ENCODE measurements at places on chromosomes 7 and 10. TPM values are rescaled to one million over a fixed set of nuclear protein-coding genes. Genes with fewer than 3 reads are reported as not detected.

Gene EBF3
- total RNA-seq = 38.9 TPM

Gene TLX1
- total RNA-seq = not detected

Gene LBX1
- total RNA-seq = not detected

Gene ASB15
- not detected for total RNA-seq

Gene TEX36
- total RNA-seq = not detected

Gene SORCS1
- total RNA-seq = 80.5 TPM

Gene LRCH4
- 75.7 TPM for total RNA-seq

Gene BAIAP2L1
- 5.1 TPM for total RNA-seq

Gene TBXAS1
- total RNA-seq = 19.1 TPM

Gene KIAA1549
- total RNA-seq = 5.2 TPM

Gene EIF5AL1
- total RNA-seq = 0.09 TPM

Gene RPEL1
- total RNA-seq = not detected

Gene PPP1R17
- total RNA-seq = not detected

Gene IL2RA
- total RNA-seq = 1.1 TPM

Gene CUX1
- 156 TPM for total RNA-seq

Gene PTPRN2
- total RNA-seq = 12.7 TPM

Gene CELF2
- total RNA-seq = 94.9 TPM

Gene LEP
- 7.2 TPM for total RNA-seq

Gene SFRP5
- total RNA-seq = 292 TPM

Gene EPO
- total RNA-seq = not detected

Gene ADAM12
- 5.8 TPM for total RNA-seq

Gene SHTN1
- total RNA-seq = 23.2 TPM

Gene PNLIP
- total RNA-seq = 2.8 TPM

Gene CEP55
- total RNA-seq = 0.62 TPM

Gene LIPN
- total RNA-seq = 0.31 TPM

Gene PLAC9
- 103 TPM for total RNA-seq

Gene ITGB1
- 373 TPM for total RNA-seq

Gene MRPS33
- total RNA-seq = 23.2 TPM

Gene NEBL
- 37.2 TPM for total RNA-seq

All from sciatic nerve (tissue), 2 donors.